ENCODE measurements at places on chromosomes 16 and 17.

DNA sequence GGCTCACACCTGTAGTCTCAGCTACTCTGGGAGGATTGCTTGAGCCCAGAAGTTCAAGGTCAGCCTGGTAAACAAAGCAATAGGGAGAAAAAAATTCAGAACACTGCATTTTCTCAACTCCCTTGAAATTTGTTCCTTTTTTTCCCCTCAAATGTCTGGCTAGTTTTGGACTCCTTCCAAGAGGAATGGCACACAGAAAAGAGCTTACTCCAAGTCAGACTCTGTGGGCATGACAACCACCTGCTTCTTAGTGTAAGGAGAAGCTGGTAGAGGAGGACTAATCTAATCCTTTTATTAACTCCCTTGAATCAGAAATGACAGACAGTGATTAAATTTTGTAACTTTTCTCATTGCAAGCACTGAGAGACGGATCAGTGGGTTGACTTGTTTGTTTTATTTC, 27.9 kb upstream of the HYDIN start:
- DNase-seq, result no peak

DNA sequence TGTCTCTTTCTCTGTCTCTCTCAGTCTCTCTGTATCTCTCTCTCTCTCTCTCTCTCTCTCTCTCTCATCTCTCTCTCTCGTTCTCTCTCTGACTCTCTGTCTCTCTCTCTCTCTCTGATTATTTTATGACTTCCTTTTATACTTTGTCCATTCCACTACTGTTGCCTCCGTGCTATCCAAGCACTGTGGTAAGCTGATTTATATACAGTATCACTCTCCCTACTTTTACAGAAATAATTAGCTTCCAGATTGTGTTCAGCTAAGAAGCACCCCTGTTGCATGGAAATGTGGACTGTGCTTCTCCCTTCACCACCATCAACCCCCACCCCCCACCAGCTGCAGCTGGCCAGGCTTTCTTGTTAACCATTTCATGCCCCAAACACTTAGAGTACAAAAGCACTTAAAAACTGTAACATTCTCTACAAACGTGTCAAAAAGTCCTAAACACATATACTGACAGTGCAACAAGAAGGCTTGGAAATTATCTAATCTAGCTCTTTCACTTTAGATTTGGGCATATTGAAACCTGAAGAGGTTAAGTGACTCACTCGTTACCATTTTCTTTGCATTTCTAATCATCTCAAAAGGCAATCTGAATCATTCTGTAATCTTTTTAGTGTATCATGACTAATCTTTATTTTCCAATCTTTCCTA, 11.6 kb upstream of the TMEM100 start:
- no peak for DNase-seq

DNA sequence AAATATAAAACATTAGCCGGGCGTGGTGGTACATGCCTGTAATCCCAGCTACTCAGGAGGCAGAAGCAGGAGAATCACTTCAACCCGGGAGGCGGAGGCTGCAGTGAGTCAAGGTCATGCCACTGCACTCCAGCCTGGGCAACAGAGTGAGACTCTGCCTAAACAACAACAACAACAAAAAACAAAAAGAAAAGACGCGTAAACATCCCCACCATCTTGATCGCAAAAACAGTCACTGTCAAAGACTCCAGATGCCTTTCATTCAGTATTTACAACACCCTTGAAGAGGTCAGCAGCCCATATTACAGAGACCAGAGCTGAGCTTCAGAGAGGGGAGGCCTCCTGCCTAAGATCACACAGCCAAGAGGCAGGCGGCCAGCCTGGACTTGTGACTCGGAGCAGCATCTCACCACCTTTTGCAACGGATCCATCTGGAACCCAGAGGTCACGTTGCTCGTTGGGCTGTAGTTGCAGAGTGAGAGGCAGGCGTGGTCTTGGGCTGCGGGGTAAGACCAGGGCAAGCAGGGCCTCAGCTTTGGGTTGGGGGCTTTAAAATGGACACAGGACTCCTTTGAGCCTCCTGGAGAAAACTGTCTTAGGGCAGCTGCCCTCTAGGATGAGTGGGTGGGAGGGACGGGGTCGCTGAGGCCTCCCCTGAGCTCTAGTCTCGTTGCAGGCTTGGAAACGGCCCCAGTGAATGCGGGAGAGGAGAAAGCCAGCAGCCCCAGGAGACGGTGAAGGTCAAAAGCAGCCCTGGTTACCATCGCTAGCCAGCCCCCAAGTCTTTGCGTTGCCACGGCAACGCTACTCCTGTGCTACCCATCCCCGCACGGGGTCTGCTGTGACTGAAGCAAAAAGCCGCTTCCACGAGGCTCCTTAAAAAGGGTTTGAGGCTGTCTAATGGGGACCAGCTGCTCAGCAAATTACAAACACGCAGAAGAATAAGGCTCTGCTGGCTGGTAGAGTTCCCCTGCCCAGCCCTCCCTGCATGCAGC, 26.1 kb downstream of the LGALS3BP start:
- DNase-seq, result no peak

DNA sequence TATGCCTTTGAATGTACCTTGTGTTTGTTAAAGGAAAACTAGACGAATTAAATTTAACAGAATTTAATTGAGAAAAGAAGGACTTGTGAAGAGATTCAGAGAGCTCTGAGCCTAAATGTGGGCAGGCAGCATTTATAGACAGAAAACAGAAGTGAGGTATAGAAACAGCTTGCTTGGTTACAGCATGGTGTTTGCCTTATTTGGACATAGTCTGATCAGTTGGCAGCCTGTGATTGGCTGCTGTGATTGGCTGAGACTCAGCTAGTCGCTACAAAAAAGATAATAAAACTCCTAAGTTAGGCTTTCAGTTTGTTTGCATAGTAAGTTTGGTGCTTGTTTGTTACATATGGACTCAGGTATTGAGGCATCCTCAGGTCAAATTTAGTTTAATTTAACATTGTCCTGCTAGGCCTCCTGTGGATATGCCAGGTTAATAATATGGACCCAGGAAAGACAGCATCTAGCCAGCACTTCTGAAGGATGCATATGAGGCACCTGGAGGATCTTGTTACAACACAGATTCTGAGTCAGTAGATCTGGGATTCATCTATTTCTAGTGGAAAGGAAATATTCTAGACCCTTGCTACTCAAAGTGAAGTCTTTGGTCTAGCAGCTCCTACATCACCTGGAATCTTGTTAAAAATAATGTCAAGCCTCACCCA, 43.4 kb downstream of the SLFN5 start:
- DNase-seq, result no peak

DNA sequence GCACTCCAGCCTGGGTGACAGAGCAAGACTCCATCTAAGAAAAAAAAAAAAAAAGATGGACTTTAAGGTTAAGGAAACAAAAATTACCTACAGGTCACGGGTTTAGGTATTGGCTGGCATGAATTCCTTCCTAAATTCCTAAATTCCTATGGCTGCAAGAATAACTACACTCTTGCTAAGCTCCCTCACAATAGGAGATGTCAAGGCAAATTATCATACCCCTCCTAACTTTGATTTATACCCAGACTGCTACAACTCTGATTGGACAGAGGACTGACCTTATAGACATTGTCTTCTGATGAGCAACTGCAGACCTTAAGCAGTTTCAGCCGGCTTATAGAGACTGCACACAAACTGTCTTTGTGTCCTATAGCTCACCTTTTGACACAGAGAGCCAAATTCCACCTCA, 25.1 kb upstream of the TMC7 start:
- DNase-seq, result no peak

DNA sequence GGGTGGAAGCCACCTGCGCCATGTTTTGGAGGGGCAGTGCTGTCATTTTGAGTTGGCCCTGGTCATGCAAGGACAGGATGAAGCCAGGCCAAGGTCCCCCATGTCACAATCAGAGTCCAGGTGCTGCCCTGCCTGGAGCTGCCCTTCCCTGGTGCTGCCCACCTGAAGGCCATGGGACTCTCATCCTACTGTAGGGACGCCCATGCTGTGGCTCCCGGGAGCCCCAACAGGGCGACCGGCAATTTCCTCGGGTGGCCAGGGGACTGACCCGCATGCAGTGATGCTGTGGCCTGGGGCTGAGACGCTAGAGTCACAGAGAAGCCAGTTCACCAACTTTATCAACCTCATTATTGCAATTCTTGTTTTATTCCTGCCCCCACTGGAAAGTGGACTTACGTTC, 8.0 kb downstream of the CCL17 start:
- no peak for DNase-seq

GRCh38 chr16:66561381-66562080, 4.7 kb upstream of the CMTM1 start:
- DNase-seq, result no peak

DNA sequence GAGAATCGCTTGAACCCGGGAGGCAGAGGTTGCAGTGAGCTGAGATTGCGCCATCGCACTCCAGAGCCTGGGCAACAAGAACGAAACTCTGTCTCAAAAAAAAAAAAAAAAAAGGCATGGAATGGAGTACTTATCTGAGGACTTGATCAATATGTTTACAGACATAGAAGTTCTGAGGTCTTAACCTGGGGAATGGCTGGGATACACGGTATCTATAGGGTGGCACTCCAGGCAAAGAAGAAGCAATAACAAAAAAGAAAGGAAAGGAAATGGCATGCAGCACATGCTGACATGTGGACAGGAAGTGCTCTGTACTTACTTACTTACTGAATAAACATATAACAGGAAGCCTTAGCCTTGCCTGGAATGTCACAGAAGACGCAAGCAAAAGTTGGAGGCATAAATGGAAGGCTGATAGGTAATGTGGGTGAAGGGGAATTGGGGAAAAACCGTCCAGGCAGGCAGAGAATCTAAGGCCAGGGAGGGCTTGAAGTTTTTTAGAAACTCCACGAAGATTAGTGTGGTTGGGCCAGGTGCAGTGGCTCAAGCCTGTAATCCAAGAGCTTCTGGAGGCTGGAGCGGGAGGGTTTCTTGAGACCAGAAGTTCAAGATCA, 10.1 kb upstream of the SPOP start:
- no peak for DNase-seq

GRCh38 chr17:72189768-72190593, 69.2 kb downstream of the SOX9 start:
- DNase-seq, result no peak
